ENCODE measurements at places on chromosomes 12 and 14. TPM values are rescaled to one million over a fixed set of nuclear protein-coding genes. Genes with fewer than 3 reads are reported as not detected.

DNA sequence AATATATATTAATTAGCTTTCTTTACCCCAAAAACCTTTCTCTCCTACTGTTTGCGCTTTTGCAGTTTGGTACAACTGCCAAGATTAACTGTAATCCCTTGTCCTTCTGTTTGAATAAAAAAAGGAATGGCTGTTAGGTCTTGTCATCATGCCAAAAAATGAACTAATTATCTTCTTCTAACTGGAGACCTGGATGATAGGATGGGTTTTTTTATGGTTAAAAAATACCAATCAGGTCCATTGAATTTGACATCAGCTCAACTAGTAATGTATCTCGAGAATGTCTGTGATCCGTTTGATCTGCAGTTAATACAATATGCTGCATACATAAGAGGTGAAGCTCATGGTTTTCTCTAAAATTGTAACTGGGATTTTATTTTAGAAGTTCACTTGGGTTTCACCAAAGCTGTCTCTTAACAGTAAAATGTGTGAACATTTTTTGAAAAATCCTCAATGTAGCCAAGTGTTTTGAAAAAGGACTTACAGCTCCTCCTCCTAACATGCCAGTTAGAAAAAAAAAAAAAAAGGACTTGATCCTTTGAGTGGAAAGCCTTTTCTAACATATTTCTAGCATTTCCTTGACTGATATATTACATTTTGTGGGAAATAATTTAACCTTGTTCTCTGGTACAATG, 96.8 kb downstream of the SRGAP1 start:
- no peaks in the 10 kb centered on the region for H3K36me3 ChIP-seq
- H3K4me1 ChIP-seq: no peaks in the 10 kb centered on the region
- no peak overlapping the region for H3K4me3 ChIP-seq
- no peak for DNase-seq
- no peaks in the 10 kb centered on the region for H3K27me3 ChIP-seq
- H3K27ac ChIP-seq: no peak overlapping the region

DNA sequence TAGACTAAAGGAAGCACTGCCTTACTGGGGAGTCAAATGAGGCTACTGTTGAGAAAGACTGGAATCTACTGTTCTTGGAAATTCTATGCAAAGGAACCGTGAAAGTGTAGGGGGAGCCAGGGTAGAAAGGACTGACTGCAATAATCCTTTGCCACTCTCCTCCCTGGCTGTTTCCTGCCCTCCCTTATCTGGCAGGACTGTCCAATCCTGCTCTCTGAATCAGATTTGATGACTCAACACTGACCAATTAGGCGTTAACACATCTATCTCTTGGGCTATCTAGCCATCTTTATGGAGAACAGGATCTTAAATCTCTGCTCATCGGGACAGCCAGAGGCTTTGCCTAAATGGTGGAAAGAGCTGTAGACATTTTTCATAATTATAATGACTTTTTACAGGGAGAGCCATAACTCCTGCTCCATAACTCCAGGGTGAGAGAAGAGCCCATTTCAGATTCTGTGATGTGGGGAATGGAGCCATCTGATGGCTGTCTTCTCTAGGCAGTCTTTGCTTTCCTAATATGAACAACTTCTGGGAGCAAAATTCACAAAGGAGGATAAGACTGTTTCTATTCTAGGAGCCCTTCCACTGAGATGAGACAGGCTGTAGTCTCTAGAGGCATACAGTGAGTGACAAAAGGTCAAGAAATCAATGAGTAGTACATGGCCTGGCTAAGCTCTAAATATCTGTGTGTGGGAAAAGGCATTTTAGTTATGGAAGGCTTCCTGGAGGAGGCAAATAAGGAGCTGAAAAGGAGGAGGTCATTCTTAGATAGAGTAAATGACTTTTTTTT, 68.9 kb upstream of the CISTR start:
- H3K27ac ChIP-seq: no peak overlapping the region
- no peak for DNase-seq
- peaks cover 54% of the 10 kb centered on the region for H3K27me3 ChIP-seq

DNA sequence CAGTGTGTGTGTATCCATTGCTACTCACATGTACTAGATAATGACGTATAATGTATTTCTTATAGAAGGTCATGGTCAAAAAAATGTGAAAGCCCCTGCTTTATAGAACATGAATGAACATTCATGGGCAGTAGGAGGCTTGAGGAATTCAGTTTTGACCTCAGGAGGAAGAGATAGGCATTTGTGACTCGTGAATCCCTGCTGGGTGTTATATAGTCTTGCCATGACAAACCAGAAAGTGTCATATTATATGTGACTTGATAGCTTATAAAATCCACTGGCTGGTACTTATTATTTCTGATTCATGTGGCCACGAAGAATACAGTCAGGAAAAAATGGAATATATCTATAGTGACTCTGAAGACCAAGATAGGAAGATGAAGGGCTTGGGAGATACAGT, 287.6 kb downstream of the CEP128 start:
- H3K27ac ChIP-seq: no peak overlapping the region
- DNase-seq: no peak
- H3K27me3 ChIP-seq: no peaks in the 10 kb centered on the region
- no peak overlapping the region for H3K4me3 ChIP-seq
- no peaks in the 10 kb centered on the region for H3K4me1 ChIP-seq

DNA sequence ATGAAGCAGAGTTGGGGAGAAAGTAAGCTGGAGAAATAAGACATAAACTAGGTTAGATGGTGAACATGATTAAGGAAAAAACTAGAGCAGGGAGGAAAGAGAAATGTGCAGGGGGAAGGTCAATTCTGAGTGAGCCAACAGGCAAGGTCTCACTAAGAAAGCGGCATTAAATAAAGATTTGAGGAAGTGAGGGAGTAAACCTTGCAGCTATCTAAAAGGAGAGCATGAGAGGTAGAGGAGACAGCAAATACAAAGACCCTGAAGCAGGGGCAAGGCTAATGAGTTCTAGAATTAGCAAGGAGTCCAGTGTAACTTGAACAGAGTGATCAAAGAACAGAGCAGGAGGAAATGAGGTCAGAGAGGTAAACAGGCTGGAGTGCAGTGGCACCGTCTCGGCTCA, 4.4 kb upstream of the SOCS2 start:
- no peak for DNase-seq
- H3K36me3 ChIP-seq: peaks cover 23% of the 10 kb centered on the region
- no peak overlapping the region for H3K27ac ChIP-seq
- H3K4me1 ChIP-seq: peaks cover 23% of the 10 kb centered on the region
- H3K4me3 ChIP-seq: no peak overlapping the region
- H3K27me3 ChIP-seq: peaks cover 10% of the 10 kb centered on the region

- H3K27ac ChIP-seq: peak overlapping the region; percentile 91
- H3K36me3 ChIP-seq: no peaks in the 10 kb centered on the region
- DNase-seq: no peak
- H3K27me3 ChIP-seq: peaks cover 28% of the 10 kb centered on the region
- peak overlapping the region; percentile 81 for H3K4me3 ChIP-seq
Measured at GRCh38 chr12:49621651-49622500, 1.5 kb upstream of the PRPF40B start.

GRCh38 chr12:3000548-3001275, 41.5 kb downstream of the TEAD4 start:
- no peak overlapping the region for H3K4me3 ChIP-seq
- H3K27me3 ChIP-seq: no peaks in the 10 kb centered on the region
- no peaks in the 10 kb centered on the region for H3K36me3 ChIP-seq
- H3K4me1 ChIP-seq: no peaks in the 10 kb centered on the region

GRCh38 chr12:26239852-26240815, 44.8 kb downstream of the SSPN start:
- H3K4me3 ChIP-seq: no peak overlapping the region
- H3K36me3 ChIP-seq: no peaks in the 10 kb centered on the region
- no peak overlapping the region for H3K27ac ChIP-seq
- no peaks in the 10 kb centered on the region for H3K4me1 ChIP-seq
- DNase-seq: no peak

- H3K4me3 ChIP-seq: no peak overlapping the region
- no peaks in the 10 kb centered on the region for H3K36me3 ChIP-seq
- DNase-seq: no peak
- H3K27me3 ChIP-seq: peaks cover 3% of the 10 kb centered on the region
- no peaks in the 10 kb centered on the region for H3K4me1 ChIP-seq
Measured at GRCh38 chr14:101362529-101363260, 198.6 kb upstream of the DIO3 start.

DNA sequence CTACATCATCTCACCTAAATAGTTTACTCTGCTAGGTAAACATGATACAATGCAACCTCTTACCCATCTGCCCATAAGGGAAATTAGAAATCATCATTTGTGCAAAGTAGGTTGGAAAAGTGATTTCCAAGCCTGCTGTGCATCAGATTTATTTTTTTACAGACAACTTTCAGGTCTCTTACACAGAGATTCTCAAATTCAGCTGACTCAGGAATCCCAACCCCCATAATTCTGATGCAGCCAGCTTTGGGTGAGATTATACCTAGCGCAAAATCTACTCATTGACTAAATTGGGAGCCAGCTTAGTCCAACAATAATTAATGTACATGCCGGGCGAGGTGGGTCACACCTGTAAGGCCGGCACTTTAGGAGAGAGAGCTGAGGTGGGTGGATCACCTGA, 8.5 kb downstream of the SLC2A3 start:
- no peaks in the 10 kb centered on the region for H3K27me3 ChIP-seq
- H3K4me1 ChIP-seq: peaks cover 57% of the 10 kb centered on the region
- H3K27ac ChIP-seq: peak overlapping the region; percentile 25
- no peak for DNase-seq

GRCh38 chr14:104401785-104402184, 177.8 kb upstream of the C14orf180 start:
- no peak overlapping the region for H3K27ac ChIP-seq
- no peaks in the 10 kb centered on the region for H3K27me3 ChIP-seq
- no peak overlapping the region for H3K4me3 ChIP-seq
- DNase-seq: no peak

DNA sequence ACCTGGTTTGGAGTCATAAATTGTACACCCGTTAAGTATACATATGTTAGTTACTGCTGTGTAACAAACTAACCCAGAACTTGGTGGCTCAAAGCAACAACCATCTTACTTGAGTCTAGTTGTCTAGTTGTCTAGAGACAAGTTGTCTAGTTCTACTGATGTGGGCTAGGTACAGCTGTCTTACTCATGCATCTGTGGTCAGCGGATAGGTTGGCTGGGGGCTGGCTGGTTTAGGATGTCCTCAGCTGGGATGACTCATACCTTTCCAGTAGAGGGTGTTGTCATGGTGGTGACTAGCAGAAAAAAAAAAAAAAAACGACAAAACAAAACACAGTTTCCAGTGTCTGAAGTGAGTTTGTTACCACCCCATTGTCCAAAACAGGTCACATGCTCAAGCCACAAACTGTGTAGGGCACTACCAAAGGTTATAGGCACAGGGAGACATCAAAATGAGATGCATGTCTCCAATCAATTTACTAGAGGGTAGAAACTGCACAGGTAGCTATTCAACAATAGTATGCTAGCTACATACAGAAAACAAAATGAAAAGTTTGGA, 680.3 kb downstream of the MED13L start:
- no peak for DNase-seq
- no peaks in the 10 kb centered on the region for H3K36me3 ChIP-seq
- H3K27me3 ChIP-seq: peaks cover 5% of the 10 kb centered on the region

DNA sequence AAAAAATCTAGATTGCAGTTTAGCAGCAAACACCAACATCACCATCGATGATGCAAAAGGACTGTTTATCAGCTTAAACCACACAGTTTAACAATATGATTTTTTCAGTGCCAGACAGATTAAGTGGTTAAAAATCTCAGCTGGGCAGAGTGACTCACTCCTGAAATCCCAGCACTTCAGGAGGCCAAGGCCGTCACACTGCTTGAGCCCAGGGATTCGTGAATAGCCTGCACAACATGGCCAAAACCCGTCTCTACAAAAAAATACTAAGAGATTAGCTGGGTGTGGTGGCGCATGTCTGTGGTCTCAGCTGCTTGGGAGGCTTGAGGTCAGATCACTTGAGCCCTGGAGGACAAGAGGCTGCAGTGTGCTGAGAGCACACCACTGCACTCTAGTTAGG, 8.9 kb downstream of the RSRC2 start:
- H3K4me3 ChIP-seq: no peak overlapping the region
- H3K36me3 ChIP-seq: peaks cover 79% of the 10 kb centered on the region
- H3K4me1 ChIP-seq: peaks cover 57% of the 10 kb centered on the region
- no peak overlapping the region for H3K27ac ChIP-seq
- DNase-seq: no peak

- no peaks in the 10 kb centered on the region for H3K4me1 ChIP-seq
- no peaks in the 10 kb centered on the region for H3K36me3 ChIP-seq
- no peak overlapping the region for H3K27ac ChIP-seq
- DNase-seq: no peak
- peaks cover 57% of the 10 kb centered on the region for H3K27me3 ChIP-seq
- H3K4me3 ChIP-seq: no peak overlapping the region
Measured at GRCh38 chr12:10661338-10661737, 12.5 kb downstream of the STYK1 start.

DNA sequence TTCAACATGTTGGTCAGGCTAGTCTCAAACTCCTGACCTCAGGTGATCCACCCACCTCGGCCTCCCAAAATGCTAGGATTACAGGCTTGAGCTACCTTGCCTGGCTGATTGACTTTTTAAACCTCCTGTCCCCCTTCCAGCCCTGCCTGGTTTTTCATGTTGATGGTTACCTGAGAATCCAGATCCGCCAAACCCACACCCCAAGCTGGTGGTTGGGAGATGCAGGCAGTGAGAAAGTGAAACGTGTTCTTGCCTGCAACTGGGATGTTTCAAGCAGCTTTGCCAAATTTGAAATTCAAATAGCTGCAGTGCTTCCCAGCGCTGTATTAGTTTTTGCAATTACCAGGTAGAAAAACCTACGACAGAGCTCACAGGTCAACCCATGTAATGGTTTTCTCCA, 238.3 kb upstream of the PWP1 start:
- no peaks in the 10 kb centered on the region for H3K36me3 ChIP-seq
- H3K4me1 ChIP-seq: peaks cover 5% of the 10 kb centered on the region
- no peak overlapping the region for H3K27ac ChIP-seq
- no peak for DNase-seq
- H3K4me3 ChIP-seq: no peak overlapping the region
- no peaks in the 10 kb centered on the region for H3K27me3 ChIP-seq

- peaks cover 30% of the 10 kb centered on the region for H3K4me1 ChIP-seq
- H3K27me3 ChIP-seq: no peaks in the 10 kb centered on the region
- H3K4me3 ChIP-seq: no peak overlapping the region
- H3K27ac ChIP-seq: no peak overlapping the region
- peaks cover 4% of the 10 kb centered on the region for H3K36me3 ChIP-seq
- no peak for DNase-seq
Measured at GRCh38 chr14:71472356-71473340, 459.6 kb upstream of the RGS6 start.

Gene DLGAP5
- 117 TPM for total RNA-seq

Gene OR6C2
- total RNA-seq: not detected

Gene TSHR
- 0.82 TPM for total RNA-seq

Gene TMCC3
- 0.17 TPM for total RNA-seq

Gene GCN1
- total RNA-seq: 95.5 TPM

Gene RACGAP1
- 183 TPM for total RNA-seq

Gene KRT73
- 8.2 TPM for total RNA-seq

Gene GPHN
- 21.2 TPM for total RNA-seq

Gene CMA1
- total RNA-seq: not detected

Gene ANKS1B
- total RNA-seq: 0.25 TPM

Gene KRT7
- 2.5 TPM for total RNA-seq

Gene LUM
- not detected for total RNA-seq
